ENCODE measurements at places on chromosomes 7 and 10.

DNA sequence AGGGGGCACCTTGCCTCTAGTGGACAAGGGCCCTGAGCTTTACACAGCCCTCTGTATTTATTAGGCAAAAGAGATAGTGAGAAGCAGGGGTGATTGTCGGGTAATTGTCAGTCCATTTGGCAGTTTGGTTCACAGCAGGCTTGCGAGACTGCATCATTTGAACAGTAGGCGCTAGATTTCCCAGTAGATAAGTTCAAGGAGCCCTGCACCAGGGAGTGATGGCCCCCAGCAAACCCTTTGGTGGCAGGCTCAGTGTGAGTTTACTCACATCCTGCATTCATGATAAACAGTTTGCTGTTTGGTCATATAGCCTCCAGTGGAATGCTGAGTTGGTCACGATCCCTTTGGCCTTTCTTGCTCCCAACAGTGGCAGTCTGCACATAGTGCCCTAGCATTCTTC is 59.4 kb downstream of the MARCHF5 start:
- DNase-seq: no peak

GRCh38 chr10:95401704-95402469 is 111.1 kb upstream of the PDLIM1 start:
- DNase-seq: no peak

GRCh38 chr10:125205431-125205830 is 45.1 kb upstream of the CTBP2 start:
- no peak for DNase-seq

- no peak for DNase-seq
Measured at GRCh38 chr7:131909151-131909768, 352.8 kb upstream of the PODXL start.

GRCh38 chr7:1704811-1705738 is 35.0 kb downstream of the ELFN1 start:
- no peak for DNase-seq
